ENCODE measurements at places on chromosomes 3 and 15.

- no peaks in the 10 kb centered on the region for H3K4me1 ChIP-seq
- DNase-seq: no peak
- no peaks in the 10 kb centered on the region for H3K36me3 ChIP-seq
- H3K27ac ChIP-seq: no peak overlapping the region
- peak overlapping the region; percentile 51 for H3K4me3 ChIP-seq
These were observed 263 bp downstream of the ST8SIA2 start for GRCh38 chr15:92393980-92394308.

GRCh38 chr3:42802876-42803413 lies 1.3 kb downstream of the HIGD1A start:
- H3K27ac ChIP-seq: peak overlapping the region; percentile 98
- no peak for DNase-seq
- no peaks in the 10 kb centered on the region for H3K27me3 ChIP-seq
- H3K4me1 ChIP-seq: no peaks in the 10 kb centered on the region

GRCh38 chr3:148705314-148705713 lies 7.6 kb downstream of the AGTR1 start:
- no peak overlapping the region for H3K4me3 ChIP-seq
- no peaks in the 10 kb centered on the region for H3K36me3 ChIP-seq
- DNase-seq: no peak
- H3K4me1 ChIP-seq: peaks cover 19% of the 10 kb centered on the region
- no peaks in the 10 kb centered on the region for H3K27me3 ChIP-seq

DNA sequence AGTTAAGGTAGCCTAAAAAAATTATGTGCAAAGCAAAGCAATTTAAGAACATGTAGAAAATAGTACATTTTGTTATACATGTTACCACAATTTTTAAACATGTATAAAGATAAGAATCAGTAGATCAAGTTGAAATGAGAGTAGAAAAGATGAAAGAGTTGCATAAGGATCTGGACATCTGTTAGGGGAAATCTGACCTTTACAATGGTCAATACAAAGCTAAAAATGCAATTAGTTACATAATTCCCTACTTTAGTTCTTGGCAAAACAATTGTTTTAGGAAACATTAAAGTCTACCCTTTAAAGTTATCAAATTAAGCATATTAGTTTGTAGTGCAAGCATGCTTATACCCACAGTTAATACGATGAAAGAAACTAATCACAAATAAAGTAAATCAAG lies 32.7 kb downstream of the TOP2B start:
- H3K4me1 ChIP-seq: no peaks in the 10 kb centered on the region
- H3K36me3 ChIP-seq: peaks cover 75% of the 10 kb centered on the region
- no peaks in the 10 kb centered on the region for H3K27me3 ChIP-seq

- H3K27ac ChIP-seq: no peak overlapping the region
- H3K4me3 ChIP-seq: no peak overlapping the region
- no peak for DNase-seq
- H3K4me1 ChIP-seq: no peaks in the 10 kb centered on the region
These were observed 353.5 kb upstream of the IL12A start for GRCh38 chr3:159635047-159635641.

GRCh38 chr3:6567241-6567640 lies 293.7 kb upstream of the GRM7 start:
- no peaks in the 10 kb centered on the region for H3K4me1 ChIP-seq
- no peak overlapping the region for H3K4me3 ChIP-seq
- DNase-seq: no peak
- no peak overlapping the region for H3K27ac ChIP-seq
- no peaks in the 10 kb centered on the region for H3K36me3 ChIP-seq

DNA sequence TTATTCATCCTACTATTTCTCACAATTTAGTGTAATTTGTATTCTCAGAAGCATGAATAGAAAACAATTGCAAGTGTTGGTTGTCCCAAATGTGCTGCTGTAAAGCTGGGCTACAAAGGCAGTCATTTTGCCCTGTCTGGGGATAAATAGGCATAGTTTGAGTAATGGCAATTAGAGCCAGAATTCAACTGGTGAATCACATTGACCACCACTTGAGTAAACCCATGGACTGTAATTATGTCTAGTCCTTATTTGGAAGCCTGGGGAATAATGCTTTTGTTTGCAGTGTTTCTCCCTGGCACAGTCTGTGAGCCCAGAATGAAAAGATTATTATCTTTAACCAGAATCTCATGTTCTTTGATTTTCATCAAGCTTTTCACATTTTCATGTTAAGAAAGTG lies 30.5 kb upstream of the CHL1 start:
- H3K27me3 ChIP-seq: no peaks in the 10 kb centered on the region
- no peak for DNase-seq
- no peak overlapping the region for H3K27ac ChIP-seq
- no peaks in the 10 kb centered on the region for H3K4me1 ChIP-seq
- H3K36me3 ChIP-seq: no peaks in the 10 kb centered on the region
